ENCODE measurements at places on chromosomes 13 and 19. TPM values are rescaled to one million over a fixed set of nuclear protein-coding genes. Genes with fewer than 3 reads are reported as not detected.

The IL4I1 gene
- polyA plus RNA-seq: 0.71 TPM

The KIR2DL3 gene
- polyA plus RNA-seq: 0.07 TPM

The PIH1D1 gene
- 170 TPM for polyA plus RNA-seq

The HCN2 gene
- polyA plus RNA-seq: 0.25 TPM

The PLK5 gene
- not detected for polyA plus RNA-seq

The CD79A gene
- polyA plus RNA-seq: 1,116 TPM

Measured in B cell (primary cell).